Hematopoietic multipotent progenitor cell treated with erythropoietin and hydrocortisone succinate and interleukin-3 and kit ligand, for 15 days (in vitro differentiated cells): ENCODE measurements at places on chromosomes 2 and 18.
A peak's percentile ranks its signal among the peaks of the same experiment; 100 is the strongest.

GRCh38 chr18:8623549-8624106, 14.4 kb downstream of the RAB12 start:
- no peak for DNase-seq

- no peak for DNase-seq
Measured at GRCh38 chr18:79746730-79747129, 51.0 kb upstream of the KCNG2 start.

DNA sequence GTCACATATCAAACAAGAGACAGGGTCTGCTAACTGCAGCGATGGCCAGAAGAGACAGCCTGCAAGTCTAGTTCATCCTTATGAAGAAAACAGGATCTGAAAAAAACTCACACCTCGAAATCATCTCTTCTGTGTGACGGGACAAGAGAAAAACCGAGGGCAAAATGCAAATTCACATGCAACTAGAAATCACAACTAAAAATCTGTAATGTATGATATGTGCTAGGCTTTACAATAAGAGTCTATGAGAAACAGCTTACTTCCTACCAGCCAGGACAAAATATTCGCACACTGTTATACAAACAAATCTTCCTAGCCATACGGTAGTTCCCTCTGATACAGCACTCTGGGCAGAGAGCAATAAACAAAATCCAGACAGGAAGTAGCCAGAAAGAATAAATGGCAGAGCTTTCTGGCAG, 48.8 kb downstream of the ANKRD44 start:
- no peak for DNase-seq

- DNase-seq: no peak
Measured at GRCh38 chr2:233829193-233830110, 24.9 kb downstream of the HJURP start.

- DNase-seq: peak; percentile 68
Measured at GRCh38 chr18:35949903-35950627, 22.4 kb upstream of the RMP24 start.

DNA sequence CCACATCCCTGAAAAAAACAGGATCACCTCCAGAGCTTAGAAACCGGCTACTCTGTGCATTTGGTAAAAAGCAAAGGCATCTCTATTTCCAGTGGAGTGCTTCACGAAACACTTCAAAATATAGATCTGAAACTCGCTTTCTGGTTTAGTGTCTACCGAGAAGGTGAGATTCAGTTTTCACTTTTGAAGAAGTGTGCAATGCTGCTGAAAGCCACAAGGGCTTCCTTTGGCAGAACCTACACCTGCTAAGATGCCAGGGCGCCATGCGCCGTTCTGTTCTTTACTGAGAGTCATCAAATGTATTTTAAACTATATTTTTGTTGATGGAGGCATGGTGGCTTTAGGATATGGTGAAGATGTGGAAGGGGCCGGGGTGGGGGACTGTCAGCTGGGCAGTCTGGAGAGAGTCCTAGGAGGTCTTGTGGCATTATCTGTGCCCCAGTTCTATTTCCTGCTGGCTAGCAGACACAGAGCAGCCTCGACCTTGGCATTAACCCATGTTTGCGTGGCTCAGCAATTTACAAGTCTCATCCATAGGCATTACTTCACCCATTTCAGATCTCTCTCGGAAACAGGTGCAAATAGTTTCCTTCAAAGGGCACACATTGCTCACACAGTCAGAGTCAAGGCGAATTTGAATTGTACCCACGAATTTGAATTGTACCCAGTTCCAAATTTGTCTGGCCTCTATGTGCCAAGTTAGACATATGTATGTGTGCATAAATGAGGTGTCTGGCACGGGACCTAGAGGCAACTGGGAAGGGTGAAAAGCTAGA, 46.7 kb upstream of the KCNF1 start:
- no peak for DNase-seq

DNA sequence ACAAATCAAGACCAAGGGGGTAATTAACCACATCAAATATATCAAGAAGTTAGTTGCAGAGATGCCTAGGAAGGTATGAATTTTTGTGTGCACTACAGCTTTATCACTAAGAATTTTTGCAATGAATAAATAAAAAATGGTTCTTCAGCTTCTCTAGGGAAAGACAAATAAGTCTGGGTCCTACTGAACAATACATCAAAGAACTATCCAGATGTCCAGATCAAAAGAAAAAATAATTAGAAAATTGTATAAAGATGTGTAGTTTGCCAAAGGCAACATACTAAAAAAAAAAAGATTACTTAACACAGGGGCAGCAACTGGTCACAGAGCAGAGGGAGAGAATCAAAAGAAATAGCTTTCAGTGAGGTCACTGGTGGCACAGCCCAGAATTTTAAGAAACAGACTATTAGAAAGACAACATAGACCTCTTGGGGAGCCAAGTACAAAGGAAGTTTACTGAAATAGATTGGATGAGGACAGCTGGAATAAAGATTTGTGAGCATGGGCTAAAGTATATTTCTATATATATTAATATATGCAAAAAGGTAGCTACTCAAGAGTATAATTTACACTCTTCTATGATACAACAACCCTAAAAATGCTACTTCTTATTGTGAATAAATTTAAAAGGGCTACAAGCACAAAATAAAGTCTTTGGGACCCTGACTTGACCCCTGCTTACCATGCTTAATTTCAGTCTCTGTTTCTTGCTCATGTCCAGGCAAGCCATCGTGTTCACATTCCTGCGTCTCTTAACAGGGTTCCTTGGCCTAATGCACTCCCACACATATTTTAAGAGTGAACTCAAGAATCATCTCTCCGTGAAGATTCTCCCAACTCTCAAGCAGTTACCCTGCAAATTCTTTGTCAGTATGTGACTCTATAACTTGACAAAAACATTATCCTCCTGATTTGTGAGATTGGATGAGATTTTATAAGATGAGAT, 99.0 kb upstream of the GRB14 start:
- DNase-seq: no peak

DNA sequence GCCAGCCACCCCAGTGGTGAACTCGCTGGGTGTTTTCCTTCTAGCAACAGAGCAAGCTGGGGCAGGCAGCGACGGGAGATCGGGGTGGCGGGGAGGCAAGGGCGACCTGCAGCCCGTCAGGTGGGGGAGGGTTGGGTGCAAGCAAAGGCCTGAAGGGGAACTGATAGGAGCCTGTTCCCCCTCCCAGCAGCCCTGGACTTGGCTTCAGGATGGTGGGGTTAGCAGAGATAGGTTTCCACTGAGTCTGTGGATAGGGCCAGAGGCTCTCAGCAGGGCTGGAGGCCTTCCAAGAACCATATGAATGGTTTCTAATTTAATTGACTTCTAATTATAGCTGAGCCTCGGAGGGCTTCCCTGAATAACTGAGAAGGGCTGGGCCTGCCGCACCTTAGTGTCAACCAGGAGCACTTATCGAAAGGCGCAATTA, 55.3 kb downstream of the EDAR start:
- no peak for DNase-seq

DNA sequence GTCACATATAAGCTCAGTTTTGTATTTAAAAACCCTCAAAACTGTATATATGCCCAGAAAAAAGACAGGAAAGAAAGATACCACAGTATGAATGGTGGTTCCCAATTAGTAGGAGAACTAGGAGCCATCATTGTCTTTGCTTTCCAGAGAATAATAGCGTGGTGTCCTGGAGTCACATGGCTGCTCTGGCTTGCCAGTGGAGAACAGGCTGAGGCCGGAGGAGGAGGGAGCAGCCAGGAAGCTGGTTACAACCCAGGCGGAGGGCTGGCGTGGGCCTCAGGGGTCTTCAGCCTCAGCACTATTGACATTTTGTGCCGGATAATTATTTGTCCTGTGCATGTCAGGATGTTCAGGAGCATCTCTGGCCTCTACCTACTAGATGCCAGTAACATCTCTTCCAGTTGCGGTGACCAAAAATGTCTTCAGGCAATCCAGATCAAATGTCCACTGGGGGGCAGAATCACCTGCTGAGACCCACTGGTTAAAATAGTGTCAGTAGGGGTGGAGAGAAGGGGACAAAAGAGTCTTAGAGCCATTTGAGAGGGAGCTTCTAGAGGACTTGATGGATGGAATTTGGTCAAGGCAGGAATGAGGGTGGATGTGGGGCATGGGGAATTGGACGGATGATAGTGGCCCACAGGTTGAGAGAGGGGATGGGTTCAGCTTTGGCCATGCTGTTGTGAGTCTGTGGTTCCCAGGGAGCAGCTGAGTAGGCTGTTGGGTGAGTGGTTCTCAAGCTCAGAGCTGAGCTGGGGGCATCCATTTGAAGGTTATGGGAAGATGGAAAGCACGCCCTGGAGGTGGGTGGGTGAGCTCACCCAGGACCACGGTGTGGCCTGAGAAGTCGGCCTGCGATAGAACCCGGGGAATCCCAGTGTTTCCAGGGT, 144.9 kb downstream of the AGAP1 start:
- peak; percentile 26 for DNase-seq

DNA sequence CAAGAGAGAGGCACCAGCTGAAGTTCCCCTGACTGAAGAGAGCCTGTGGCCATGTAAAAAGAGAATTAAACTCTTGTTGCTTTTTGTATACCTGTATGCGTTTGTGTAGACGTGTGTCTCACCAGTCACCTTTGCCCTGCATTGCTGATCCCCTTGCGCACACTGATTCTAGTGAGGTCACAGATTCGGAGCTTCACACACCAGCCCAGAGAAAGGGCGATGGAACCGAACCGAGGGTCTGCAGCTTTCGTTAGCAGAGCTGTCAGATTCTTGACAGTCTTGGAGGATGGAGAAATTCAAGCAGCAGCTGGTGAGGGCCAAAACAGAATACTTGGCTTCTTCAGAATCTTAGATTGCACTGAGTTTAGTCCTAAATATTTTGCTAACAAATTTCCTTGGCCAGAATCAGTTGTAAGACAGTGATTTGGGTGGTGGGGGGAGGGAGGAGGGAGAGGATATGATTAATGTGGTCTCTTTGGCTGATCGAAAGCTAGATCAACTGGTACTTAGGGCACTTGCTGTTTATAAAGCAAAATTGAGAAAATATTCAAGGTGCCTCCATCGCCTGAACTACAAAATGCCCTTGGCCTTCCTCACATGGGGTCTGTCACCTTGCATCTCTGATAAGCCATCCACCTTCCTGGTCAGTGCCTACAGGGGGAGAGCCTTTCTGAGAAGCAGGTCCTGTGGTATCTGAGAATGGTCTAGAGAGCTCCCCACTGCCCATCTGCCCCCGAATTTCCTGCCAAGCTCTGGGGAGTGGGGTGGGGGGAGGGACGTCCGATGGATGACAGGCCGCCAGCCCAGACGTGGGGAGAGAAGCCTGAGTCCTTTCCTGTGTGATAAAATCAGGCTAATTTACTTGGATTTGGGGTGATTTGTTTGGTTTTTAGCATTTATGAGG, 123.5 kb downstream of the CABLES1 start:
- no peak for DNase-seq

DNA sequence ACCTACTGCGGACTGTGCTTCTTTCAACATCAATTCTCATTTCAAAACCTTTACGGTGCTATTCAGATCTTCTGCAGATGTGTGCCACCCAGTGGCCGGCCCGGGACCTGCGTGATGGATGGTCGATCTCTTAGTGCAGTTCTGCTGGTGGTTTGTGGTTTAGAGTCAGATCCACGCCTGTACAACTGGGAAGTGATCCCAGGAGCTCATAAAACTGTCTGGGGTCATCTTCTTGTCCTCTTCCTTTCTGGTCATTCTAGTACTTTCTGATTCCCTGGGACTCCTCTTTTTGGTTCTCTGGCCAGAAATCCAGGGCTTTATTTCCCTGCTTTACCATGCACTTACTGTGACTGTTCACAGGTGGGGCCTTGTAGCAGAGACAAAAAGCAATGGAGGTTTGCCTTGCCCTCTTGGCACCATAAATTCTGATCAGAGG, 15.8 kb upstream of the SELENOI start:
- DNase-seq: peak; percentile 80

DNA sequence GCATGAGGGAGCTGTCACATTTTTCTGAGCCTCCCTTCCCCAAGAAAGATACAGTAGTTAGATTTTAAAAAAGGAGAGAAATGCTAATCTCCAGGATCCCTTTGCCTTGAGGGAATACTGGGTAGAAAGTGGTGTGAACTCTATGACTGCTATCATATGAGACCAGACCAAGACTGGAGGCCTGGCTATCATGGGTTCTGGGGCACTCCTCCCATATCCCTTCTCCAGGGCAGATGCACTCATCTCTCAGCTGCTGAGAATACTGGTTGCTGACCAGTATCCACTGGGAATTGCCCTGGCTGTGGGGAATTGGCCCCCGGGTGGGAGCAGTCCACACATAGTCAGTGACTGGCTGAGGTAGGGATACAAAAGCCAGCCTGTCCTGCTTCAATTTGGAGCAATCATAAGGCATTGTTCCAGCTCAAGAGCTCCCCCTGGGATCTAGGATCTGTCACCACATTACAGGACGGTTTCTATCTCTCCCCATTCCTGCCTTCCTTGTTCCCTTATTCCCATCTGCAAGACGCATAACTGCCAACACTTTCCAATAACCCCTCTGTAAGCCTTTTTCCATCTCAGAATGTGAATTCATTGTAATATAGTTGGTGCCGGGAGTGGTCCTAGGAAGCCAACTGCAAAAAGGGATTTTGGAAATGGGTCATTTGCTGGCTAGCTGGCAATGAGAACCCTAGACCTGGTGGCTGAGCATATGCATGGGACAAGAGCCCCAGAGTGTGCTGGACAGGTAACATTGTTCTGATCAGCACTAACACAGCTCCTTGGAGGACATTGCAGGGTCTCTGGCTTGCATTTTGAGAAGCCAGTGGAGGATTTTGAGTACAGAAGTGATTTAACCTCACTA, 35.4 kb upstream of the REEP1 start:
- DNase-seq: peak; percentile 25

DNA sequence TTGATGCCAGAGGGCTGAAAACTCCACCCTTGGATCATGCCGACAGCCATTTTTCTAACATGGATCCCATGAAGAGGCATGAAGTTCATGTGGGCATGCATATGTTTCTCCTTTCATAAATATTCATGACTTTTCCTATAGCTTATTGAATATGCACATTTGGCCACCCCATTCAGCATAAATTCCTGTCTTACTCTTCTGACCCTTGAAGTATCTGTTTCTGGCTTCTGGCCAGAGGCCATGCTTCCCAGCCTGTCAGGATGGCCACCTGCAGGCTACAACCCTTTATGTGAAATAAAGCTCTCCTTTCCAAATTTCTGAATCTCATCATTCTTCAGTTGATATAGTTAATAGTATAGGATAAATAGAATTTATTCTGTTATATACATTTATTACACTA, 19.6 kb upstream of the MSTN start:
- DNase-seq: no peak

DNA sequence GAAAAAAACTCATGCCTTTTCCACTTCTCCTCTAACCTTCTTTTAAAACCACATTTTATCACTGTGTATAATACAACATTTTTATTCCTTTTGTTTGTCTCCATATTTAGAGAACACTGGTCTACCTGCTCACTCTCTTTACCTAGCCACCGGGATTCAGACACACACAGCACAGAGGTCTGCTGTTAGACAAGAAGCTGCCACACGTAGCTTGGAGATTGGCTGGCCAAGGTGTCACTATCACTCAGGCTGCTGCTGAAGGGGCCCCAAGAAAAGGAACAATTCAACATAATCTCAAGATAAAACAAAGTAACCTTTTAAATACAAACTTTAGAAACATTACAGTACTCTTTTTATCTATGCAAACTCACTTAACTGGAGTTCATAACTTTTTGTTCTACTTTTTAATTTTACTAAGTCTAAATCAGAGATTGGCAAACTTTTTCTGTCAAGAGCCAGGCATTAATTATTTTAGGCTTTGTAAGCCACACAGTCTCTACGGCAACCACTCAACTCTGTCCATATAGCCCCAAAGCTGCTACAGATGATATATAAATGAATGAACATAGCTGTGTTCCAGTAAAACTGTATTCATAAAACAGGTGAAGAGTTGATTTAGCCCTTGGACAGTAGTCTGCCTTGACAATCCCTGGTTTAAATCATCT, 25.8 kb downstream of the FEZ2 start:
- DNase-seq: no peak
